NCI-H1105 (cell line): ENCODE measurements at places on chromosomes 4 and X.

DNA sequence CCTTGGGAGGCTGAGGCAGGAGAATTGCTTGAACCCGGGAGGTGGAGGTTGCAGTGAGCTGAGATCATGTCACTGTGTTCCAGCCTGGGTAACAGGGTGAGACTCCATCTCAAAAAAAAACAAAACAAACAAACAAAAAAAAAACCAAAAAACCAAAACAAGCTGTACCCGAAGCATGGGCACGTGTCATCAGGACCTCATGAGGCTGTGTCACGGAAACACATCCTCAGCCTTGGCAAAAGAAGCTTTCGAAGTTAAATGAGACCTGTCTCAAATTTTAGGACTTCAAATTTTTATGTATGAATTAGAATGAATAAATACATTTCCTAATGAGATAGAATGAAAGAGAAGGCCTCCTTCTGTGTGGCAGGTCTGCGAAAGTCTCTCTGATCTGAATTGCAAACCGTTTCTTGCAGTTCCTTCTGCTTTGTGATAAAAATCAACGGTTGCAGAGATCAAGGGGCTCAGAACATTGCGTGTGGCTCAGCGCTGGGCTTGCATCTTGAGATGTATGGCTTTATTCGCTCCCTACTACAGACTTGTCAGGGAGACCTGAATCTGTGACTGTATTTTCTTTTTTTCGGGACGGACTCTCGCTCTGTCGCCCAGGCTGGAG, 19.5 kb upstream of the CRLF2 start:
- no peak for DNase-seq

GRCh38 chrX:103398421-103398864, 22.1 kb downstream of the BEX3 start:
- no peak for DNase-seq

GRCh38 chrX:8927701-8928100, 106.2 kb downstream of the FAM9B start:
- peak; percentile 4 for DNase-seq

DNA sequence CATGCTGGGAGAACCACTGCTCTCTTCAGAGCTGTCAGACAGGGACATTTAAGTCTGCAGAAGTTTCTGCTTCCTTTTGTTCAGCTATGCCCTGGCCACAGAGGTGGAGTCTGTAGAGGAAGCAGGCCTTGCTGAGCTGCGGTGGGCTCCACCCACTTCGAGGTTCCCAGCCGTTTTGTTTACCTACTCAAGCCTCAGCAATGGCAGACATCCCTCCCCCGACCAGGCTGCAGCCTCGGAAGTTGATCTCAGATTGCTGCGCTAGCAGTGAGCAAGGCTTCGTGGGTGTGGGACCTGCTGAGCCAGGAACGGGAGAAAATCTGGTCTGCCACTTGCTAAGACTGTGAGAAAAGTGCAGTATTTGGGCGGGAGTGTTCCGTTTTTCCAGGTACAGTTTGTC, 118.9 kb downstream of the SLC10A6 start:
- no peak for DNase-seq

GRCh38 chr4:108763226-108763593, 357 bp upstream of the ETNPPL start:
- DNase-seq: no peak

DNA sequence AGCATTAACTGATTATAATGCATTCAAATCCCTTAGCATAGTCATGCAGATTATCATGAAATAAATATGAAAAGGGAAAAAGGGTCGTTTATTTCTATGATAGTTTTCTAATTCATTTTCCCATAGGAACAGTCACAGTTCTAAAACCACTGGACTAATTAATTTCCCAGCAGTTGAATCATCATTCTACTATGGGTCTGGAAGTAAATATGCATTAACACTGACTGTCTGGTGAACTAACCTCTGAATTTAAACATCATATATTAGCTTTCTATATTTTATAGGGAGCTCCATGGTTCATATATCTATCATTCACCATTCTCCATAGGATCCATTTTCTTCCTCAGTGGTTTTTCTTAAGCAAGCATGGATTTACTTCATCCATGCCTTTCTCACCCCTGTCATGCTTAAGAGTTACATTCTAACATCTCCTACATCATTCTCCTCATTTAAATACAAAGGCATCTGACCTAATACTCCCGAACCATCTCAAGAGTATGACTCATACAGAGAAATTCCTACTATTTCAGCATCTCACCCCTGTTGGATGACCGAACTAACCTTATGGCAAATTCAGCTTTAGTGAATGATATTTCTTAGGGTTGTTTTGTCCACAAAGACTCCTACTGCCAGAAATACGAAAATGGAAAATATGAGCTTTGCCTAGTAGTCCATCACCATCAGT, 198.7 kb upstream of the ADAMTS3 start:
- no peak for DNase-seq
